ENCODE measurements at places on chromosomes 6 and 20.

DNA sequence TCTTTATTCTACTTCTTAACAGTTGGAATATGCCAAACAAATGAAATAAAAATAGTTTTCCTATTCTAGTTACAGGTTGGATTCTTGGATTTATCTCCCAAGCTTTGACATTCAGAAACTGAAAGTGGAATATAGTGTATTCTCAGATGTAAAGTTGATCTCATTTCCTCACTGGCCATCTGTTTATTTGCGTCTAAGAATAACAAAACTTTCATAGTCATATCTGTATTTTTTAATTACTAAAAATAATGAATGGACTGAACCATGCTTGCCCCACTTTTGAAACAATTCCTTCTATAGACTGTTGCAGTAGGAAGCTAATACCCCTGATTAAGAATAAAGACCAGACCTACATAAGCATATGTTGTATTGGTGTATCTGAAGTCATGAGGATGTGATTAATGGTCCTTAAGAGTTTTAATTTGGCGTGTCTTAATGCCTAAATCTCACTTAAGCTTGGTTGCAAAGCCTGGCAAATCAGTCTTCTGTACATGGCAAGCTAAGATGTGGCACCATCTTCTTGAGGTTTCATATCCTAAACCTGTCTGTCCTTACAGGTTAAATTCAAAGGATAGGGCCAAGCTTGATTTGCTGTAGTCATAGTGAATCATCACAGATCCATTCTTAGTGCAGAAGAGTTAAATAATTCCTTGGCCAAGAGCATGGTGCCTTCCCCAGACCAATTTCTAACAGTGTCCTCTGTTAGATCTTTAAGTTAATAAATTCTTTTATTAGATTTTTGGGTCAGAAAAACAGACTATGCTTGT lies 58.9 kb downstream of the FOXO3 start:
- no peak for DNase-seq

DNA sequence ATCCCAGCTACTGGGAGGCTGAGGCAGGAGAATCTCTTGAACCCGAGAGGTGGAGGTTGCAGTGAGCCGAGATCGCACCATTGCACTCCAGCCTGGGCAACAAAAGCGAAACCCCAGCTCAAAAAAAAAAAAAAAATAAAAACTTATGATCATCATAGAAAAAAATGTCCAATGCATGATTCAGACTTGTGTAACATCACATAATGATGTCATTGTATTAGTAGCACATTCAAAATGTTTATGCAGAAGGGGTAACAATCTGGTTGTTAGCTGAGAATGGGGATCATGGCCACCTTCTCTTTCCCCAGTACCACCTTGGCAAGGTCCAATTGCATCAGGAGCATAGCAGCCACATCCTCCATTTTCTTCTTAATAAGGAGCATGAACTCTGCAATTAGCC lies 137.6 kb upstream of the MARCKS start:
- peak; percentile 25 for DNase-seq

DNA sequence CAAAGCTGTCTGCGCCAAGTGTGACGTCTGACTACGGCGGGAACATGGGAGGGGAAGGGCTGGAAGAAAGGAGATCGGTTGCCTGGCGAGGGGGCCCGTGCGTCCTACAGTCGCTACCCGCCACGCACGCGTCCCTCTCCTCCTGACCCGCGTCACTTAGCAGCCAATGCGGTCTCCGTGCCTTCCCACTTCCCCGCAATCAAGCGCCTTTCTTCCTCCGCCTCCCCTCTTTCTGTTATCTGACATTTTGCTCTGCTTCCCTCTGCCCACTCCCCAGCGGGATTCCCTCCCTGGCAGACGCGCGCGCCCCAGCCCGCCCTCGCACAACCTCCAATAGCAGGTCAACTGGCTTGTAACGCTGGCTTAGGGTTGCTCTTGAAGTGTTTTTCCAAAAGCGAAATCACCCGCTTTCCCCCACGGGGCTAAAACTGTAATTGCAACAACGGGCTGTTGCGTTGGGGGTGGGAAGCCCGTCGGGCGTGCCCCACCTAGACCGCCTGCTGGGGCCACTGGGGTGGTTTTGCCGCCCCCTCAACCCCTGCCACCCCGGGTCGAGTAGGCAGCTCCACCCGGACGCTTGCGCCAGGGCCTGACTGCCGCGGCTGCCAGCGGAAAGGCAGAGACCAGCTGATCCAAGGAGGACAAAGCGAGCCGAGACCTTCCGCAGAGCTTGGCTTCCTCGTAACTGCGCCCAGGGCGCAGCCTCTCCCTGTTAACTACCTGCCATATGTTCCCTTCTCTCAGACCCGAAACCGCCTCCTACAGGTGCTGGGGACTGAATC lies 6.2 kb upstream of the SOX4 start:
- DNase-seq = peak; percentile 71

DNA sequence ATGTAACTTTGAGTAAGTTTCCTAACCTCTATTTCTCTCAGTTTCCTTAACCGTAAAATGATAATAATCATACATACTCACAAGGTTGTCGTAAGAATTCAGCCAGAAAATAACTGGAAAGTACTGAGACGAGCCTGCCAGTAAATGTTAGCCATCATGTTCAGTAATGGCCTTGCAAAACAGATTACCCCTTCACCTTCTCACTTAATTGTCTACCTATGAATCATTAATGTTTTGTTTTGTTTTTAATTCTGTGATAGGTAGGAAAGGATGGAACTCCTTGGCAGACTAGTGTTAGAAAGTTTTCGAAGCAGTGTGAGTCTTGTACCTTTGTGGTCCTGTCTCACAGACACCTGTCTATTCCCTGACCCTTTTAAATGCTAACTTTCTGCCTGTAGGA lies 50.6 kb downstream of the MAPK14 start:
- DNase-seq = no peak

GRCh38 chr6:29509239-29509638 lies 21.5 kb upstream of the MAS1L start:
- no peak for DNase-seq

DNA sequence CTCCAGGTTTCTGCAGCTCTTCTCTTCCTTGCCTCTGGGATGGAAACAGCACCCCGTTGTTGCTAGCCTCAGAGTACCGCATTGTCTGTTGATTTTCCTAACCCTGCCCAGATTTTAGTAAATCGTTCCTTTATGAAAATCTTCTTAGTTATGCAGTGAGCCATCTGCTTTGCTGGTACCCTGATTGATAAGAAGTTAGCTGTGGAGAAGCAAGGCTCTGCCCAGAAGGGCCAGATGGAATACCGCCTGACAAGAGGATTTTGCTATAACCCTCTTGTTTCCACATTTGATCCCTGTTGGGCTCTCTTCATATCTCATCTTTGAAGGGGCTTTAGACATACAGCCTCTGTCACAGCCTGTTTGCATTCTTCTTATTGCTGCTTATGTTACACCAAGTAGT lies 229.0 kb downstream of the CDKAL1 start:
- no peak for DNase-seq

GRCh38 chr20:18224968-18225568 lies 63.3 kb upstream of the ZNF133 start:
- DNase-seq = peak; percentile 38

- DNase-seq = no peak
Observed at GRCh38 chr6:125415913-125416312, 114.1 kb upstream of the HDDC2 start.

DNA sequence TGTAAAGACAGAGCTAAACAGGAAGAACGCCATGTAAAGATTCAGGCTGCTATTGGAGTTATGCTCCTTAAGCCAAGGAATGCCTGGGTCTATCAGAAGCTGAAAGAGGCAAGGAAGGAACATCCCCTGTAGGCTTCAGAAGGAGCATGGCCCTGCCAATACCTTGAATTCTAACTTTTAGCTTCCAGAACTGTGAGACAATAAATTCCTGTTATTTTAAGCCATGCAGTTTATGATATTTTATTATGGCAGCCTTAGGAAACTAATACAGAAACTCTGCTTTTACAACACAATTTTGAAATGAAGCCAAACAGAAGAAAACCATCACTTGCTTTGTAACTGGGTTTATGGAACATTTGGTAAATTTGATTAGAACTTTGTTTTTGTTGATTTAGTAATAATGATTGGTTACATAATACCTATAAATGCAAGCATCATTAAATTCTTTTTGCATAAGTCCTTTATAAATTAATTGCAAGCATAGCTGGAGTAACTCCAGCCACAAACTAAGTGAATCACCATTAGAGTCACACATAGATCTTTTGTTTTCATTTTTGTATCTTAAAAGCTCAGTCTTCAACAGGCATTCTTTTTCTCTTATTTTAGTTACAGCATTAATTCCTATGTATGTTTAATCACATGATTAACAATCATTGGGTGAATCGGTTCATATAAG lies 33.5 kb upstream of the TSPYL1 start:
- DNase-seq = no peak

DNA sequence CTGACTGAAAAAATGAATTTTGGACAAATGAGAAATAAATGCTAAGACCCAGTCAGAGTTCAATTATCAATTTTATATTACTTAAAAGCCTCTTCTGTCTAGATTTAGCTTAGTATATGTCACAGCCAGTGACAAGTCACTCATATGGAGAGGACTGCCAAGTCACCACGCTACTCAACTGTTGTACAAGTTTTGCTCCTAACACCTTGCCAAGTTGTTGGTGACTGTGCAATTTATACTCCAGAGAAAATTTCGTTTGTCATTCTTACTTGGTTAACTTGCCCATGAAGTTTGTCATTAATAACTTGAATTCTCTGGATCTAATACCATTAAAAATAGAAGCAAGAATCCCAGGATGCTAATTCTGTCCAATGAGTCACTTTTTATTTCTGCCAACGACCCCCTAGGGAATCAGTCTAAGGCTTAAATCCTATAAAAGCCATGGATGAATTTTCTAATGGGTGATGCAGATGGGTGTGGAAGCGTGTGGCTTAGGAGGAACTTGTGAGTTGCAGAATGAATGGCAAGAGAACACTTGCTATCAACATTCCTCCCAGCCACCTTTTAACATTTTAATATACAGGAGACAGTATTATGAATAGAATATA lies 30.4 kb upstream of the FBXO30 start:
- DNase-seq = no peak

DNA sequence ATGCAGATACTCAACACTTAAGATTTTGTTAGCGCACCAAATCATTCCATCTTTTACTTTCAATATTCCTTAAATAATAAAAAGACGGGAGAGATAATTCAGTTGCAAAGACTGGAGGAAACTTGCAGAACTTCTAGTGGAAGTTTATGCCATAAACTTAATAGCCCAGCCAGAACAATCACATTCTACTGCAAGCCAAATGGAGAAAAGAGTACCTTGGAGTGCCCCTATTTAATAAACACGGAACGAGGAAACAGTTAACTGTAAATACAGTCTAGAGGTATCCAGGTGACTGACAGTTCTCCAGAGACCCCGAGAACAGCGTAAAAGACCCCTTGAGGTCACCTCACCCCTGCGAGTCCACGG lies 635 bp downstream of the SLC35B3 start:
- DNase-seq = peak; percentile 32

- DNase-seq = no peak
Observed at GRCh38 chr6:107661291-107661690, 162.8 kb downstream of the SCML4 start.

GRCh38 chr6:137820952-137821351 lies 46.1 kb upstream of the TNFAIP3 start:
- DNase-seq = no peak

GRCh38 chr6:9799582-9799981 lies 615.3 kb downstream of the TFAP2A start:
- no peak for DNase-seq

DNA sequence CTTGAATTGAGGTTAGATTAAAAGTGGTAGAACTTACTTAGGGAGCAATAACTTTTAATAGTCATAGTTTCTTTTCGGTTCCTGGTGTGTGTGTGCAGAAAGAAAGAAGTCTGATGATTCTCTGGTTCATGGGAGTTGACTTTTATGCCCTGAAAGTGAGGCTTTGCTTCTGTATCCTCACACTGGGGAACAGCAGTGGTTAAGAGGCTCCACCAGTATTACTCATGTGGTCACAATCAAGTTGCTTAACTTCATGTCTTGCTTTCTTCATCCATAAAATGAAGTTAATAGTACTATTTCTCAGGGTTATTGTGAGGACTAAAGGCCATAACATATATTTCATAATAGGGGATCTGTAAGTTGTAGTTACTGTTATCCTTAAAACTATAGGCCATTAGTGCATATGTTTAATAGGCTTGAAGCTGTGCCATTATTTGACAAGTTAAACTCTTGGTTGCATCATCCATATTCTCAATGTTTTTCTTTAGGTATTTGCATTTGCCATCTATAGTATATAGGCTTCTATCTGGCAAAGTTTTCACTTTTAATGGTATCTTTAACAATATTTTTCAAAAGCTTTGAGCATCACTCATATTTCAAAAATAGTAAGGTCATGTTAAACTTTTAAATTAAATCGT lies 262.4 kb downstream of the PLCB1 start:
- no peak for DNase-seq

- DNase-seq = no peak
Observed at GRCh38 chr6:38182426-38182825, 362.9 kb downstream of the ZFAND3 start.

GRCh38 chr6:128307671-128308070 lies 212.7 kb downstream of the PTPRK start:
- DNase-seq = peak; percentile 3

DNA sequence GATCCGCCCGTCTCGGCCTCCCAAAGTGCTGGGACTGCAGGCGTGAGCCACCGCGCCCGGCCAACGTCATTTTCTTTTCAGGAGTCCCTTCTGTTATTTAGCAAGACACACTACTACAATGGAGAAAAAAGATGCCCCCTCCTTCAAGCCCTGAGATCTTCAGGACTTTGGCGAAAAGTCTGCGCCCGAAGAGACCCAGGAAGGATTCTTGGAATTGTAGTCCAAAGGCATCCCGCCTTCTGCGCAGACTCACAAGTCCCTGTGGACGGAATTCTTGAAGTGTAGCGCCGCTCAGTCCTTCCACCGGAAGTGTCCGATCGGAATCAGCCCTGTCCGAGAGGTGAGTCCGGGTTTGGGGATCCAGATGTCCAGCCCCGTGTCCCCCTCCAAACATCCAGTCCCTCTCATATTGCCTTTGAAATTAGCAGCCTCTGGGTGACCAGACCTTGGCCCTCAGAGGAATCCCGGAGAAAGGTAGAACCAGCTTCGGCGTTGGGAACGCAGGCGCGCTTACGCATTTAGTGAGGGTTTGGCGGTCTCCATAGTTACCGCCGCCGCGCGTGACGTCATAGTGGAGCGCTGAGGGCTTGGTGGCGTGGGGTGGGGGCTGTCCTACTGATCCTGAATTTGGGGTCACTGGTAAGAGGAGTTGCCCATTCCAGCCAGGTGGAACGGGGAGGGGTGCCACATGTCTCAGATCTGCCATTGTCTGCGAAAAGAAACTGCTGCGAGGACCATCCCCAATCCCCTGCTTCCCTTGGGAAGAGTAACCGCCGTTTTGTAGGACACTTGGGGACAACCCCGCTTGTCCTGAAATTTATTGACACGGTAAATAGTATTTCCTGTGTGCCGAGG lies 490 bp downstream of the ZNF165 start:
- peak; percentile 96 for DNase-seq

GRCh38 chr6:27477318-27478013 lies 4.6 kb upstream of the ZNF184 start:
- no peak for DNase-seq

- no peak for DNase-seq
Observed at GRCh38 chr6:23365732-23366131, 760.3 kb upstream of the NRSN1 start.

GRCh38 chr20:61650912-61651733 lies 399.1 kb downstream of the CDH4 start:
- DNase-seq = no peak

- no peak for DNase-seq
Observed at GRCh38 chr6:131729550-131729949, 18.7 kb upstream of the CTAGE9 start.

All from RKO (cell line).